Central memory CD4-positive, alpha-beta T cell (primary cell): ENCODE measurements at places on chromosomes 6 and 20.

GRCh38 chr20:4763723-4764510 lies 42.2 kb downstream of the PRND start:
- no peak for DNase-seq

DNA sequence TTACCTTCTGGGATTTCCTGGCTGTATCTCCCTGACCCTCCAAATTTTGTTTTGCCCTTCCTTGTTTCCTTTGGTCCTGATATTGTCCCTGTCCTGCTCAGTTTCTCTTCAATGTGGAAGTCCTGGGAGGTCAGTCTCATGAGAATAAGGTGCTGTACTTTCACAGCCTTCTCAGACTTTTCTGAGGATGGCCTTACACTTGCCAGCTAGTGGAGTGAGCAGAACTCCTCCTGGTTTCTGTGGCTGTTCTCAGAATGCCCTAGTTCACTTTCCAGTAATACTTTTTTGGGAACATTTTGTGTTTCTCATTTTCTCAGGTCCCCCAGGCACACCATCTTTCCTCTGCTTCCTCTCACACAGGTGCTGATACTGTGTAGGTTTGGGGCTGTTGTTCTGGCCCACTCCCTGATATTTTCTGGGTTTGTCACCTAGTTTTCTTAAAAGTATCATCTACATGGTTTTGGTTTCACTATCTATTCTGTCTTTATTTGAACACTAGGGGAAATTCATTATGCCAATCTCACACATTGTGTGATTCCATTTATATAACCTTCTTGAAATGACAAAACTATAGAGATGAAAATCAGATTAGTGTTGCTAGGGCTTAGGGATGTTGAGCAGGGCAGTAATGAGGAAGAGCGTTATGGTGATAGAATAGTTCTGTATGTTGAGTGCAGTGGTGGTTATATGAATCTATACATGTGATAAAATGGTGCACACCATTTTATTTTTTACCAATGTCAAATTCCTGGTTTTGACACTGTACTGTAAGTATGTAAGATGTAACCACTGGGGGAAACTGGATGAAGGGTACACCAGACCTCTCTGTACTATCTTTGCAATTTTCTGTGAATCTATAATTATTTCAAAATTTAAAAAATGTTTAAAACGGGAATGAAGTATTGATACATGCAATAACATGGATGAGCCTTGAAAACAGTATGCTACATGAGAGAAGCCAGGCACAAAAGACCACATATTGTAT lies 27.2 kb upstream of the BRPF3 start:
- DNase-seq, result no peak

- DNase-seq, result no peak
Observed at GRCh38 chr20:3592931-3593330, 70.3 kb downstream of the GFRA4 start.

GRCh38 chr6:47859175-47859574 lies 77.3 kb downstream of the OPN5 start:
- no peak for DNase-seq

- DNase-seq, result no peak
Observed at GRCh38 chr6:143741480-143741879, 63.7 kb downstream of the PHACTR2 start.

GRCh38 chr6:44410363-44410762 lies 22.9 kb downstream of the CDC5L start:
- no peak for DNase-seq

GRCh38 chr6:24818346-24818745 lies 19.6 kb upstream of the ARMH2 start:
- no peak for DNase-seq

- no peak for DNase-seq
Observed at GRCh38 chr20:9574181-9574580, 59.8 kb downstream of the LAMP5 start.

- DNase-seq, result no peak
Observed at GRCh38 chr6:45687570-45687969, 309.8 kb upstream of the SUPT3H start.

DNA sequence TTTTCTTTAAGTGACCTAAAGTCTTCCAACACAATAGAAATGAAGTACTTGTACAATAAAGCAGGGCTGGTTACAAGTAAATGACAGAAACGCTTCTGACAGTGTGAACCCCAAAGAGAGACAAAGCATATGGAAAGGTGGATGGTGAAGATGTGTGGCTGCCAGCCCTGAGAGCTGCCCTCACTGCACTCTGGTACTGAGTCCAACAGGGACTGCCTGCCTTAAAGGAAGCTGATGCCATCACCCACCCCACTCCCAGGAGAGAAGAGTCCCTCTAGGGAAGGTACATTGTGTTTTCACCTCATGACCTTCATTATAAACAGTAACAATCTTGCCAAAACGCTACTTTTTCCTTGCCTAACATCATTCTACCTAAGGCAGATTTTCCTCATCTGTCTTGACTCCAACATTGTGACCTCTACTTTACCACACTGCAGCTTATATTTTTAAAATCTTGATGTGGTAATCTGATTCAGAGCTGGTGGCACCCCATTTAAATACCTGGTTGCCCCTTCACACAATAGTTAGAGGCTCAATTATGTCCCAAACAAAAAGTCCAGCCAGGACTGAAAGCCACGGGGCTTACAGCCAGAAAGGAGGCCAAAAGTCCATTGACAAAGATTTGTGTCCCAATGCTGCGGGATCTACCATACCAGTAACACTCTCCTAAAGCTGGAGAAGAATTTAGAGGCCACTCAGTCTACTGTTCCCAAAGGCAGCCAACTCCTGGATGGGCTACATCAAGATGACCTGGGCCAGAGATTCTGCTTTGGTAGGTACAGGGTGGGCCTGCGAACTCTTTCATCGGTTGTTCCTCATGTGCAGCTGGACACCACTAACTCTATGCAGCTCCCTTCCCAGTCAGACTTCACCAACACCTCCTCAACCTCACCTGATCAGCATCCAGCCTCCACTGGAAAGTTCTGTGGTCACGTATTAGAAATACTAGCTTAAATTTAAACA lies 4.4 kb downstream of the APMAP start:
- no peak for DNase-seq

GRCh38 chr6:82704045-82704444 lies 340.4 kb downstream of the TPBG start:
- no peak for DNase-seq

GRCh38 chr6:21409231-21409630 lies 184.3 kb upstream of the SOX4 start:
- DNase-seq, result no peak

DNA sequence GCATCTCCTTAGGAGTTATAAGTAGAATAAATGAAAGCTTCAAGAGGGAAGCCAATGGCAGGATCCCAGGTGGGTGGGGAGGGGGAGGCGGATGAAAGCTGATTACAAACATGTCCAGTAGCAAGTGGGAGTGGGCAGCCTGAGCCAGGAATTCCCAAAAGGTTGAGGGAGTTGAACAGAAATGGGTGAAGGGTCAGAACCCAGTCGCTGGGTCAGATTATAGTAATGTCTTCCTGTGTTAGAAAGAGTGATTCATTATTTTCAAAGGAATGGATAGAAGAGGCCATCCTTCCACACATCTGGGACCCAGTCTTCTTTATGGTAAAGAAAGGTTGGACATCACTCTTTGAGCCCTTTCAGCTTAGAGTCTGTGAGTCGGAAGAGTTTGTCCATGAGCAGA lies 41.0 kb upstream of the FAM50B start:
- no peak for DNase-seq
